ENCODE measurements at places on chromosomes 4 and X. TPM values are rescaled to one million over a fixed set of nuclear protein-coding genes. Genes with fewer than 3 reads are reported as not detected.

F9 gene
- total RNA-seq, result not detected

MAGEC2 gene
- total RNA-seq, result not detected

DNA sequence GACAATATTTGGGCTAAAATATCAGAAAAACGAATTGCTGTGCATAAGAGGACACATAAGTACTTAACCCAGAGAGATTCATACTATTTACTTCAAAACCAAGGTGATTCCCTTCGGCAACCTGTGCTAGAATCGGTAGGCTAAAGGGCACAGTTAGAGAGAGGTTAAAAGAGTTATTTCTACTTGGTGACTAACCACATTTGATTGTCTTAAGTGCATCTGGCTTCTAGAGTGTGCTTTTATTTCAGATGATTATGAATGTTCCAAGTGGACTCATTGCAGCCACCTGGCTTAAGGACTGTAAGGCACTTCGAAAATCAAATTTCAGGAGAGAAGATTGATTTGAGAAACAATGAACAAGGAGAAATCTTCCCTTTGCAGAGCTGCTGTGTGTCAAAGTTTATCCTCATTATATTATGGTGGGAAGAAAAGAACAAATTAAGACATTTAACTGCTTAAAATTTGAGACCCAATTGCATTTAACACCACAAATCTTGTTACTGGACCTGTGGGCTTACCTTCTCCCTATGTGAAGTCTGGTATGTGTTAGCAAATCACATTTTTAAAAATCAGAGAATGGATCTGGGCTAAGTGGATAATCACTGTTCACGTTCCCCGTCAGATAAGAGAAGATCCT is 34.0 kb downstream of the PHOX2B start:
- DNase-seq, result no peak

DNA sequence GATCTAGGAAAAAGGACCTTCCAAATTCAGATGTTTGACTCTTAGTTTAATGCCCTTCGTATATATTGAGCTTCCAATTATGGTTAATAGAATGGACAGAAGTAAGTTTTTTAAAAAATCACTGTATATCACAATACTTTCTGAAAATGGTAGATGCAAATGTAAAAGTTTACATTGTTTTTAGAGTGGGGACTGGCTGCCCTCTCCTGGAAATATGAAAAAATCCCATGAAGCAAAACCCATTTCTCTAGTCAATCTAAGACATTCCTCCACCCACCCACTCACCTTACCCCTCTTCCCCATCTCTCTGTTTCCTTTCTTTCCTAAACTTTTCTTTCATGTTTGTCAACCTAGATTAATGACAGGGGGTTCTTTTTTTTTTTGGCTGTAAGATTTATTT is 134.5 kb downstream of the ARHGAP6 start:
- no peak for DNase-seq

- DNase-seq, result no peak
These were observed 31.5 kb upstream of the HDAC8 start for GRCh38 chrX:72604112-72604511.

- DNase-seq, result peak; percentile 59
These were observed 10.7 kb upstream of the CXCL8 start for GRCh38 chr4:73729534-73730165.

DNA sequence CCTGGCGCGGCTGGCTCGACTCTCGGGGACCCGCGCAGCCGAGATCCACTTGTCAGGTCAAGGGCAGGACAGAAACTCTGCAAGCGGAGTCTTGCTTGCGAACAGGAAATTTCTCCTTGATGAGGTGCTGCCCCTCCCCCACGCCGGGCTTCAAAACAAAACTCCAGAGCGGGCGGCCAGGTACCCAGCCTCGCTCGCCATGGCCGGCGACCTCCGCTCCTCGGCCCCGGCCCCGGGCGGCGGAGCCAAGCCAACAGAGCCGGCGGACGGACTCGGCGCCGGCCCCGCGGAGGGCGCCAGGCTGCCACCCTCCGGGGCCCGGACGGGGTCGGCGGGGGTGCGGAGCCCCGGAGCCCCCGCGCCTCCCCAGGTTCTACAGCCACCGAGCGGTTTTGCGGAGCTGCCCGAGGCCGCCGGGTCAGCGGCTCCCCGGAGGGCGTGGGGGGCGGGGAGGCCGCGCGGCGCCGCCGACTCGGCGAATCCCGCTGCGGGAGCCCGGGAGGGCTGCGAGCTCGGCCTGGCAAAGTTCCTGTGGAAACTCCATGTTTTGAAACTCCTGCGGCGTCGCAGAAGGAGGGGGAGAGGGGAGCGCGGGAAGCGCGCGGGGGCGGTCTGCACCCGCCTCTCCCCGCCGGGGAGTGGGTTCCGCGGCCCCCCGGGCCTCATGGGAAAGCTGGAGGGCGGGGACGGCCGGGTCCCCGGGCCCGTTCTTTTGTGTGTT is 11.7 kb upstream of the BCOR start:
- no peak for DNase-seq

Data from breast epithelium (tissue), 4 donors.